ENCODE measurements at places on chromosomes 6 and 20.
A peak's percentile ranks its signal among the peaks of the same experiment; 100 is the strongest.

DNA sequence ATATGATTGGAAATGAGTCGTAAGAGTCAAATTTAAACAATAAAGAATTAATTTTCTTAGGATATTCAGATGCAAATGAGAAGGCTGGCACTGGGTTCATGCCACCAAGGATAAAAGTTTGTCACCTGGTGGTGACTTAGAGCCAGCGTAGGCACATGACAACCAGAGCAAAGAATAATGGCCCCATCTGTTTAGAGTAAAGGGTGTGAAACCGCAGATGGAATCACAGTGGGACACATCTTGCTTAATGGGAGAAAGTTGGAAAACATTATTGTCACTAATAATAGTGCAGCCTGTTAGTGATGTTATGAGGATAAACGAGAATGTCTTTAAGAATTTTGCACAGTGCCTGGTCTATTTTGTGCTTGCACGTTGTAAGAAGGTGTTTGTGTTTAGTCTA lies 727.8 kb downstream of the QKI start:
- DNase-seq, result no peak

GRCh38 chr6:108566406-108566805 lies 5.7 kb downstream of the FOXO3 start:
- DNase-seq, result no peak

- DNase-seq, result no peak
Observed at GRCh38 chr6:158892266-158892665, 73.1 kb upstream of the EZR start.

- DNase-seq, result no peak
Observed at GRCh38 chr6:116011520-116011919, 49.2 kb downstream of the FRK start.

DNA sequence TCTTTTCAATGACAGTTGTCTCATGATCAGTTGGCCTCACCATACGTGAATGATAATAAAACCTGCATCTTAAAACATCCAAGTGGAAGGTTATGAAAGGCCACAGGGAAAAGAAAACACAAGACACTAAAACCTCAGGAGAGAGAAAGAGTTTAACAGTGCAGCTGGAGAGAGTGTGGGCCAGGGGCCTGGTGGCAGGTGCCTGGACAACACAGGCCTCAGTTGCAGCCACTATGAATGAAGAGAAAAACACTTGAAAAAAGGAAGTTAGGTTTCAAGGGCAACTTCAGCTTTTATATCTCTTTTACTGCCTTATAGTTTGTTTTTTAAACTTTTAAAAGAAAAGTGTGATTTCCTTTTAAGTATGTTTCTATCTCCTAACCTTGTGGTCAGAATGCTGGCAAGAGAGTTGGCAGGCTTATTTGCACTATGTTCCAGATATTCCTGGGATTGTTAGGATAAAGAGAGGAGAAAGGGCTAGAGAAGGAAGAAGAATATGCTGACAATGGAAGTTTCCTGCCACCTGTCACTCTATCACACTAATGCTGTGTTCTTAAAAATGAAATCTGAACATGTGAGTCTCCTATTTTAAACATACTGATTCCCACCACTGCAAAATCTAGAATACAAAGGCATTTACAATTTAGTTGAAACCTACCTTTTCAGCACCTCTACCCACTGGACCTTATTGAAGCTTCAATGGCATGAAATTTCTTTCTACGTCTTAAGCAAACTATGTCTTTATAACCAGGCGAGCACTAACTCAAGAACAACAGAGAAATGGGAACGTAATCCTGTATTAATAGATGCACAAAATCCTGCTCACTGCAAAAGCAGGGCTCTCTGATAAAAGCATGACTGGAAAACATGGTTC lies 222.4 kb downstream of the CD83 start:
- DNase-seq, result no peak

- DNase-seq, result peak; percentile 21
Observed at GRCh38 chr6:43170417-43170930, 595 bp upstream of the SRF start.

DNA sequence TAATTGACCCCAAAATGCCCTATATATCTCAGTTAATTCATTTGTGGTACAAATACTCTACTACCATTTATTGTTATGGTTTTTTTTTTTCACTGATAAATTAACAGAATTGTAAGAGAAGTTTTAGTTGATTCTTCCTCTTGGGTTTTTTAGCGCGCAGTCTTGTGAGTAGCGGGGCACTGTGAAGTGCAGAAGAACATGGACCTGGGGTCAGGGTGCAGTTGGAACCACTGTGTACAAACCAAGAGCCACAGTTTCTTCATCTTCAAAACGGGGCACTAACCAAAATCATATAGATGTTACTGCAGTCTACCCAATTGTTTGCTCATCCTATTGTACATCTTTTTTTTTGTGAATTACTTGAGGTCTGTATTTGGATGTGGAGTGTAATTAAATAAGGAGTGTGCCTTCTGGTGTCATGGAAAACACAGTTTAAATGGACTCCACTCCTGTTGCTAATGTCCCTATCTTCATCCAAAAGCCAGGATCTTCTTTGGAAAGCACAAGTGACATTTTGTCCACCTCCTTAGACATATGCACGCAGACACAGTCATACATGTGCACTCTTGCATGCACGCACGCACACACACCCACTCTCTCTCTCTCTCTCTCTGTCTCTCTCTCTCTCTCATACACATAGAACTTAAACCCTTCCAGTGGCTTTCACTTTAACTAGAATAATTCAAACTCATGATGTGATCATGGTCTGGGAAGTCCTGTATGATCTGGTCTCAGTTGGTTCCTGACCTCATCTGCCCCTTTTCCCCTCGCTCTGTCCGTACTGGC lies 51.5 kb downstream of the AFDN start:
- no peak for DNase-seq

GRCh38 chr6:159966339-159966738 lies 2.5 kb upstream of the IGF2R start:
- no peak for DNase-seq

- DNase-seq, result no peak
Observed at GRCh38 chr20:60669211-60669610, 582.9 kb upstream of the CDH4 start.

DNA sequence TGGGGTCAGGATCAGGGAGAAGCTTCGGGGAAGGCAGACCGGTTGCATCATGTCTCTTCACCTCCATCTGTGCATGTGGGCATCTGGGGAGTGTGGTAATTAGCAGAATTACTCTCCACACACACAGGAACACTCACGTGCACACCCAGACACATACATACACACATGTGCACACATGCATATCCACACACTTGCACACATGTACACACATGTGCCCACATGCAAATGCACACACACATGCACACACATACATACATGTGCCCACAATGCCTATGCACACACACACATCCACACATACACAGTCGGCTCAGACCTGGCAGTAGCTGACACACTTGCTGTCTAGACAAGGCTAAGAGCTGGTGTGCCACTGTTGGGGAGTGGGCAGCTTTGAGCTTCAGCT lies 212.3 kb upstream of the PMEPA1 start:
- no peak for DNase-seq

DNA sequence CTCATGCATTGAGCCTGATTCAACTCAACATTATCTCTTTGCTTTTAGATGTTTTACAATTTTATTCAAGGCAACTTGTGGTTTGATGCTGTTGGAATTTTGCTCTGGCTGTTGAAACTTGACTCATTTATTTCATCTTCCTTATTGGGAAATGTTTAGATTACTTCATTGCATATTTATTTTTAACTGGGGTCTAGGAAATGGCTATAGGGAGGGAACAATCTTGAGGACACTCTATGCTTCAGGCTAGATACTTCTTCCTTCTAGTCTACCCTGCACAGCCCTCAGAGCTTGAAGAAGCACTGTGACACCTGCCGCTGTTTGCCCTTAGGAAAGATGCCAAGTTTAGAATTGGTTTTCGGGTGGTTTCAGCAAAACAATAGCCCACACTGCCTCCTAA lies 183.4 kb downstream of the ADGRG6 start:
- peak; percentile 76 for DNase-seq

GRCh38 chr6:33248643-33248931 lies 23.1 kb downstream of the VPS52 start:
- DNase-seq, result no peak

GRCh38 chr20:58040447-58041290 lies 187.8 kb downstream of the ANKRD60 start:
- no peak for DNase-seq

- peak; percentile 86 for DNase-seq
Observed at GRCh38 chr6:156021746-156022396, 566.2 kb upstream of the NOX3 start.

- no peak for DNase-seq
Observed at GRCh38 chr20:63544958-63545516, 2.5 kb downstream of the SRMS start.

- no peak for DNase-seq
Observed at GRCh38 chr6:37481711-37482605, 17.7 kb downstream of the CCDC167 start.

DNA sequence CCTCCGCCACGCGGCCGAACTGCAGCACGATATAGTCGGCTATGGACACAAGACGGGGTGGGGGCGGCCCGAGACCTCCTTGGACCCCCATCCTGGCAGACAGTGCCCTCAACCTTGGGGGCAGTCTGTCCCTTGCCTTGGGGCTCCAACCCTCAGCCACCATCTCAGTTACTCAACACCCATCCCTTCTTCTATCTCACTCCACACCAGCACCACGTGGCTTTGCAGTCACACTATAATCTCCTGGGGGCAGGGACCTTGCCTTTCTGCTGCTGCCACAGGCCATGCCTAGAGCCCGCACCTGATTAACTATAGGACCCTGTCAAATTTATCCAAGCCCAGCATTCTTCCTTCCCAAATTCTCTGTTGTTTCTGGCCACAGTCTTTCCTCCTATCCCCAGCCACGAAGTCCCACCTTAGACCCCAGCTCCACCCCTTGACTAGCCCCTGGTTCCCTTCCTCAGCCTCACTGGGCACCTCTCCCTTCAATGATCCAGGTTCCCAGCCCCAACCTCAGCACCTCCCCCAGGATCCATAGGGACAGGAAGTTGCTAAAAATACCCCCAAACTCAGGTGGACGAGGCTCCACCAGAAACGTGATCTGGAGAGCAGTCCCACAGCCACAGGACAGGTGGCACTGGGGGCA lies 1.7 kb upstream of the TEAD3 start:
- no peak for DNase-seq

DNA sequence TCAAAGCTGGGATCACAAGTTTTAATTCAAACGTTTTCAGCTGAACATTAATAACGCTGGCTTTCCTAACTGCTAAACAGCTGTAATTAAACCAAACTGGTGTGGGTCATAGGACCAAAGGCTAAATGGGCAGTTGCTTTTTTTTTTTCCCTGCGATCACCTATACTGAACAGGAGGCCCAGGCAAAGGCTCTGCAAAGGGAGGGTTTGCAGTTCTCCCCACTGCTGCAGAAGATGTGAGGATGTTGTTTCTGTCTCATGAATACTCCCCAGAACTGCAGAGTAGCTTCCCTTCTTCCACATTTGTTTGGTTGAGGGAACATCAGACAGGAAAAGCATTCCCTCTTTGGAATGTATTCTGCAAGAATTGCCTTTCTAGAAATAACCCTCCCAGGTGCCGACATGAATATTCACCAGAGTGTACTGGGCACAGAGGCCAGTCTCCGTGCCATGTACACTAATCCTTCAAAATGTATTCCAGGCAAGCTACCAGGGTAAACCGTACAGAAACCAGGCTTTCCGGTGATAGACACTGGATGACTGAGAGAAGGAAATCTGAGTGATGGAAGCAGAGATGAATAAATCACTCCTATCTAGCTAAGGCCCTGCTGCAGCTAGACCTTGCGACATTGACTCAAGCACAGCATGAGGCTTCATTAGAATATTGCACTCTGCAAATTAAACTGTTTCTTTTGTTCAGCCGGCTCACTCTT lies 370.1 kb downstream of the BTBD9 start:
- no peak for DNase-seq

Data from IMR-90 (cell line).